ENCODE measurements at places on chromosomes 2 and 18.

- DNase-seq = no peak
These were observed 114.1 kb upstream of the MSH2 start for GRCh38 chr2:47288864-47289263.

- DNase-seq = no peak
These were observed 797.1 kb downstream of the SLC4A3 start for GRCh38 chr2:220424561-220424960.

DNA sequence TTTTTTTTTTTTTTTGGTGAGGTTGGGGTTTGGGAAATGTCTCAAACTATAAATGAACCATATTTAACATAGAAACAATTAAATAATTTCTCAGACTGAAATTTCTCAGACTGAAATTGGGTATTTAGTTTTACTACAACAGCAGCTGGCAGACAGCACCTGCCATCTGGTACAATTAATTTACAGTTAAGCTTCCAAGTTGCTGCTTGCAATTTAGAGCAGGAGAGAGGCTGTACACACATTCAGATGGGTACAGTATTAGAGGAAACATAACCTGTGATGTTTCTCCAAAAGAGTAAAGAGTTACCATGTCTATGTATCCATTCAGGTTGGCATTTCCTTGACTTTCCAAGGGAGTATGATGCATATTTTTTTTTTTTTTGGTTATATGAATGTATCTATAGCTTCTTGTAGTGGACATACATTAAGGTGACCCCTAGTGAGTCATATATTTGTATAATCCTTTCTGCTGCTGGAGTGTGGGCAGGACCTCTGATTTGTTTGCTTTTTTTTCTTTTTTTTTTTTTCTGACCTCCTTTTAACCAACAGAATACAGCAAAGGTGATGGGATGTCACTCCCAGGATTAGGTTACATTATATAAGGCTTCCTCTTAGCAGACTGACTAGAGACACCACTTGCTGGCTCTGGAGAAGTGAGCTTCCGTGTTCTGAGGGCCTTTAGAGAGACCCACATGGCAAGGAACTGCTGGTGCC lies 201.7 kb downstream of the PTH2R start:
- no peak for DNase-seq

DNA sequence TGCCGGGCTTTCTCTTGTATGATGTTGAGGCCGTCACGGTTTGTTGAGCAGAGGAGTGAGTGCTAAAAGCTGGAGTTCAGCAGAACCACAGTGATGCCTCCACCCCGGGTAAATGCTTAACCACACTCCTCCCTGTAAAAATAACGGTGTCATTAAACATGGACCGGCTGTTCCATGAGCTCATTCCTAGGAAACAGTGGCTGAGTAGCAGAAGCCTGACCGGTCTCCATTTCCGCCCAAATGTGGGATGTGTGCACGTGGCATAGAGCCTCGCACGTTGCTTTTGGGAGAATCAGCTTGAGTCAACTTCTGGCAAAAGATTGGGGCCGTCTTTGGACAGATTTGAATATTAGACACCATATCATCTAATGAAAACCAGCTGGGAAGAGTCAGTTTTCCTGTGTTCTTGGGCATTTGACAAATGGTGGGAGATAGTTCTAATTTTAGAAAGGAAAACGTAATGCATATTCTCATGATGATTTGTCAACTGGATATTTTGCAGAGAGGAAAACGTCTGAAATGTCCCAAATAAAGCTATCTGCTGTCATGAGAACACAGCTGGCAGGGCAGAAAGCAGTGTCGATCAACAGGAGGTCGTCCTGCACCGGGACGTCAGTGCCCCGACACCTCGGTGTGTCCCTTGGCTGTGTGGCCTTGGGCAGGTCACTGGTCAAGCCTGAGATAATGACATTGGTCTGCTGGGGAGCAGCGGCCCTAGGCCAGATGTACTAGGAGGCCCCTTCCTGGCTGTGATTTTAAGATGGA lies 42.4 kb downstream of the LRRFIP1 start:
- peak; percentile 96 for DNase-seq

- DNase-seq = peak; percentile 40
These were observed 5.6 kb upstream of the LAMA3 start for GRCh38 chr18:23683671-23684070.

DNA sequence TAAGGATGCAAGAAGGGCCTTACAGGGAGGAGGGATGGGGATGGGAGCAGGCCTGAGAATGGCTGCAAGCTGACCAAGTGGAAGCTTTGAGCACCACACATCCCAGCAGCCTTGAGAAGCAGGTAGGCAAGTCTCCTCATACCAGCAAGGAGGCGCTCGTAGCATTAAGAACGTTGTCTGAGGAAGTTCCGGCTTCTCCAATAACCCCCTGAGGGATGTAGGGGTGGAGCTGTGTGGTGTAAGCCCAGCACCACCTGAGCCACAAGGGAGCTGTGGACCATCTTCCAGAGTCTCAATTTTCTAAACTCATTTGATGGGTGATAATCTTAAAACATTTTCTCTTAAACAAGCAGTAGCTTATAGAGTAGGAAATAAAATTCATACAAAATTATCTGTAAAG lies 50.6 kb downstream of the ST3GAL5 start:
- DNase-seq = no peak

DNA sequence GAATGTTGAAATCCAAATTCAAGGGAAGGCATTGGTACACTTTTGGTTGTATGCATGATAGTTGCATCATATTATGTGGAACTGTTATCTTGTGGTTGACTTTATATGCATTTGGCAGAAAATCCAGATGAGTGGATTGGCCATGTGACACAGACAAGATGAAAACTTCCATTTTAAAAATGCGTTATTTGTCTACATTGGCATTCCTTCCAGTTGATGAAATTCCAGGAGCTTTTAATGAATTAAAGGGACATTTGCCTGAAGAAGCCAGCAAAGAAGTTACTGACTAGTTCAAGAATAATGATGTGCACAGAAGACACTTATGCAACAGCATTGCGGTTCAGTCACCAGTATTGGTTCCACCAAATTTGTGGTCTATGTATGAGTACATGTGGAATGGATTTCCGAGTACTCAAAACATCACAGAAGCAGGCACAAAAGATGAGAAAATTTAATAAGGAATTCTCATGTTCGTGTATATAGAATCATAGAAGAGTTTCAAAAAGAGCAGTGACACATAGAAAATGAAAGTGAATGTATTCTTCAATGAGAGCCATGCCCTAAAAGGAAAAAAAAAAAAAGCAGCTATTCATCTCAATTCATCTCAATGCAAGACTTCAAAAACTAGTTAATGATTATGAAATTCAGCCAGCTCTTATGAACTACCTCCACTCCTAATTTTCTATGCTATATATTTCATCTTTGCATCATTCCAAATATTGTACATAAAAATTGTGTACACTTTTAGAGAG lies 232.1 kb downstream of the RBM43 start:
- DNase-seq = no peak

GRCh38 chr18:44126598-44126997 lies 554.1 kb upstream of the SETBP1 start:
- DNase-seq = no peak

- DNase-seq = no peak
These were observed 1165.5 kb upstream of the SLC39A10 start for GRCh38 chr2:194491409-194492115.

- no peak for DNase-seq
These were observed 4.9 kb upstream of the IMP4 start for GRCh38 chr2:130337735-130338325.

DNA sequence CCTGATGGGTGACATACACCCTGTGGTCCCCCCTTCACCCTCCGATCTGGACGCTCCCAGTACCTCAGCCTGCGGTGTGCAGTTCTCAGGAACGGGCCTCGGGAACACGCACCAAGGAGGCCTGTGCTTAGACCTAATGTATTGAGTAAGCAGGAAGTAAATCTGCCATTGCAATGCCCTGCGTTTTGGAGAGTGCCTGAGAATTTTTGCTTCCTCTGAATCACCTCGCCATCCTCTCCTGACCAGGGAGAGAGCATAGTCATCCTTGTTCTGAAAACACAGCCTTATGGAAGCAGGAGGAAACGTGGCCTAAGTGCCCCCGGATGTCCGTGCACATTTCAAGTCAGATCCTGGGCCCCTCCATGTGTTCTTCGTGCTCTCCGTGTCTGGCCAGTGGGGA lies 272.2 kb downstream of the NDUFA10 start:
- DNase-seq = peak; percentile 17
